ENCODE measurements at places on chromosomes 2 and 18.

- peak; percentile 96 for DNase-seq
These were observed 30.2 kb downstream of the PRKCE start for GRCh38 chr2:45681675-45682074.

GRCh38 chr2:216606551-216607276 lies 26.5 kb upstream of the IGFBP2 start:
- DNase-seq, result no peak

GRCh38 chr18:36379435-36379984 lies 82.0 kb downstream of the FHOD3 start:
- no peak for DNase-seq

GRCh38 chr2:210442878-210443277 lies 33.7 kb downstream of the LANCL1 start:
- DNase-seq, result no peak

GRCh38 chr2:63218800-63219526 lies 168.3 kb downstream of the OTX1 start:
- DNase-seq, result peak; percentile 1

DNA sequence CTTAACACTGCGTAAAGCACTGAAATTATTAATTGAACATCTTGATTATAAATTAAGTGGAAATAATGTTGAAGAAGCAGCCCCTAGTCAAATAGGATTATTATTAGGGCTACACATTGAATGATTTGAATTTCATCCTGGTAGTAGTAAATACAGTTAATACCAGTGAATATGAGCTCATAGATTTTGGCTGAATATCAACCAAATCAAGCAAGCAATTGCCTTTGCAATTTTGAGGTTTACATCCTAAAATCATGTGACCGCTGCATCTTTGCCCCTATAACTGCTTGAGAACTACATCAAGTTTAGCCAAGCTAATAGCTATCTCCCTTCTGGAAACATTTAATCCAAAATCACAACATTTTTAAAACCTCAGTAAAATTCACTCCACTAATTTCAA lies 801.2 kb upstream of the PIK3C3 start:
- DNase-seq, result no peak

GRCh38 chr2:118604371-118604770 lies 243.1 kb downstream of the EN1 start:
- no peak for DNase-seq

DNA sequence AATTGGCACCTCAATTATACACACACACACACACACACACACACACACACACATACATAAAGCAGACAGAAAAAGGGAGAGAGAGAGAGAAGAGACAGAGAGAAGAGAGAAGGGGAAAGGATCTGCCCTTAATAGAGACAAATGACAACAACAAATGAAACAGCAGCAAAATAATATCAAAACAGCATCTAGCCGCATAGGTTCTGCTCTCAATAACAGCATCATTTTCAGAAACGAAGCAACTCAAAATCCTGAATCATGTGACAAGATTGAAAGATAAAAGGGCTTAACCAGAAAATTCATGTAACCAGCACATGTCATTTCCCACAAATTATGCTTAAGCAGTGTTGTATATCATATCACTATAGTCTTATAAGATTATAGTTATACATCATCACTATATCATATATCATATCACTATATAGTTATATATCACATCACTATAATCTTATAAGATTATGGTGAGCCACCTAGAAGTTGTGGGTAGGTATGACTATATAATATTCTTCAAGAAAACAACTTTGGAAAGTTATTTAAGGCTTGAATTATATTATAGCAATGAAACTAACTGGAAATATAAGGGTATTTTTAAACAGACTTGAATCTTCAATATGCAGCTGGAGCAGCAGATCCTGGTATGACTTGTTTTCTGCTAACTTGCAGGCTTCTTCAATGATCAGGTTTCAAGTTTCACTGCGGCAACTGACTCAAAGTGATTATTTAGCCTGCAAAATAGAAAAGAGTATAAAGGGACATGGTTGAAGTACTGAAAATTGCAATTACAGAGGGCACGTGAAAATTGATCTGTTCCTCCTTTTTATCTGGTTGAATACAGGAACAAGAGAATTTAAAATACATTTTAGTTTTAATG lies 16.1 kb upstream of the VPS54 start:
- DNase-seq, result no peak

DNA sequence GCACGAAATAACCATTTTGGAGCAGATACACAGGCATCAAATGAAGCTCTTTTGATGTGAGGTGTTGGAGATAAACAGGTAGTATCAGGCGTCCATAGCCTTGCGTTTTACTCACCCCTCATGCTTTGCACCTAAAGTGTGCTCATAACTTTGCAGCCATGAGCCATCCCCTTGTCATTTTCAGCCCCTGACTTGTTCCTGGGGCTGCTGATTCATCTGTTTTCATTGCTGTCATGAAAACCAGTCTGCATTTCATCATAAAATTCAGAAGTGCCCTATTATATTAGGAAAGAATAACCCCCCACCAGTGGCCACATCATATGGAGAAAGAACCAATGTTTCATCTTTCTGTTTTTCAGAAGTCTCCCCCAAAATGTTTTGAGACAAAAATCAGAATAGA lies 329.7 kb upstream of the NRP2 start:
- DNase-seq, result peak; percentile 12

DNA sequence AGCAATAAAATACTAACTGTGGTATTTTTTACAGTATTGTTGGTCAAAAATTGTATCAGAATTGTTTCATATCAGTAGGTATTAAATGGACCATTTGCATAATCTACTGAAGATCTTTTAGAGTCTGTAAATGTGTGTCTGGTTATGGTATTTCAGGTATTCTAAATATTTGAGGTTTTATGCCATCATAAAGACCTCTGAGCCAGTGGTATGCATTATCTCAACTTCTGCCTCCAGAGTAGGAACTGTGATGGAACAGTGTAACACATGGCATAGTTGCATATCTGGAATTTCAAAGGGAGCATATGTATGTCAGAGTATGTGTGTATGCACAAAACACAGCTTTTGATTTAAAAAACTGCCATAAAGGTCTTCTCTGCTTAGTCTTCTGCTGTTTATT lies 15.4 kb downstream of the GREB1L start:
- no peak for DNase-seq

DNA sequence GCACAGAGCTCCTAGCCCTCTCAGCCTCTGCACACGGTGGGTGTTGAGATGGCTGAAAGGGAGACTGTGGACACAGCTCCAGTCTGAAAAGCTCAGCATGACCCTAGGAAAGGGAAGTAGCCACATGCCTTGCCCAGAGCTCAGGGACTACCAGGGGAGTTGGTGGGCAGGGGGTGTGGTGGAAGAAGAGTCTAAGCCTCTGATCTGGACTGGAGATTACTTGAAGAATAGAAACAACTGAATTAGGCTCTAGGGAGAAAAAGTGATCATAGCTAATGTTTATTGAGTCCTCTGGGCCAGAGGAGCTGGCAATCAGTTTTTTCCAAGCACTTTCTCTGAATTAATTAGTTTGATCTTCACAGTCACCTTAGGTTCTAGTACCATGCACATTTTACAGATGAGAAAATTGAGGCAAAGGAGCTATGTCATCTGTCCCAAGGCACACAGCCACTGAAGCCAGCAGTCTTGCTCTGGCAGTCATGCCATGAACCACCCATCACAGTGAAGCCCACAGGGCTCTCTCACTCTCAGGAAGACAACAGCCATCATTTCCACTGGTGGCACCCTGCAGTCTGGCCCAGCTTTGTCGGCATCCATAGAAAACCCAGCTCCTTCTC lies 10.3 kb downstream of the SDC1 start:
- DNase-seq, result no peak

DNA sequence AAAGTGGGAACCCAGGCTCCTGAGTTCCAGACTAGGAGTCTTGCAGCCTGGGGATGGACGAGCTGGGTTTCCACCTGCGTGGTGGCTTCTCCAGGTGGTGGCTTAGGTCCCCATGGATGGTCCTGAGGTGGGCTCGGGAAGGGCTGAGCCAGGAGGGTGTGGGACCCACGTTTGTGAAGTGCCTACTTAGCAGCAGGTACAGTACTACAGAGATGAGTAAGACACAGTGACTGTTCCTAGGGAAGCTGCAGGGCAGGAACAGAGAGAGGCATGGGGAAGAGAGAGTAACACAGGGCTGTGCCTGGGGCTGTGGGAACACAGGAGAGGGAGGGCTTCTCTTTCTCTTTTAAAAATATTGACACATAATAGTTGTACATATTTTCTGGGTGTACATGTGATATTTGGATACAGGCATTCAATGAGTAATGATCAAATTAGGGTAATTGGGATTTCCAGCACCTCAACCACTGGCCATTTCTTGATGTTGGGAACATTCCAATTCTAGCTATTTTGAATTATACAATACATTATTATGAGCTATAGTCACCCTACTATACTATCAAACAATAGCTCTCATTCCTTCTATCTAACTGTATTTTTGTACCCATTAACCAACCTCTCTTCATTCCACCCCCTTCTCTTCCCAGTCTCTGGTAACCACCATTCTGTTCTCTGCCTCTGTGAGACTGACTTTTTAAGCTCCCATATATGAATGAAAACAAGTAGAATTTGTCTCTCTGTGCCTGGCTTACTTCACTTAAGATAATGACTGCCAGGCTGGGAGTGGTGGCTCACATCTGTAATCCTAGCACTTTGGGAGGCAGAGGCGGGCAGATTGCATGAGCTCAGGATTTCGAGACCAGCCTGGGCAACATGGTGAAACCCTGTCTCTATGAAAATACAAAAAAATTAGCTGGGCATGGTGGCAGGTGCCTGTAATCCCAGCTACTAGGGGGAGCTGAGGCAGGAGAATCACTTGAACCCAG lies 15.0 kb downstream of the TOGARAM2 start:
- no peak for DNase-seq

DNA sequence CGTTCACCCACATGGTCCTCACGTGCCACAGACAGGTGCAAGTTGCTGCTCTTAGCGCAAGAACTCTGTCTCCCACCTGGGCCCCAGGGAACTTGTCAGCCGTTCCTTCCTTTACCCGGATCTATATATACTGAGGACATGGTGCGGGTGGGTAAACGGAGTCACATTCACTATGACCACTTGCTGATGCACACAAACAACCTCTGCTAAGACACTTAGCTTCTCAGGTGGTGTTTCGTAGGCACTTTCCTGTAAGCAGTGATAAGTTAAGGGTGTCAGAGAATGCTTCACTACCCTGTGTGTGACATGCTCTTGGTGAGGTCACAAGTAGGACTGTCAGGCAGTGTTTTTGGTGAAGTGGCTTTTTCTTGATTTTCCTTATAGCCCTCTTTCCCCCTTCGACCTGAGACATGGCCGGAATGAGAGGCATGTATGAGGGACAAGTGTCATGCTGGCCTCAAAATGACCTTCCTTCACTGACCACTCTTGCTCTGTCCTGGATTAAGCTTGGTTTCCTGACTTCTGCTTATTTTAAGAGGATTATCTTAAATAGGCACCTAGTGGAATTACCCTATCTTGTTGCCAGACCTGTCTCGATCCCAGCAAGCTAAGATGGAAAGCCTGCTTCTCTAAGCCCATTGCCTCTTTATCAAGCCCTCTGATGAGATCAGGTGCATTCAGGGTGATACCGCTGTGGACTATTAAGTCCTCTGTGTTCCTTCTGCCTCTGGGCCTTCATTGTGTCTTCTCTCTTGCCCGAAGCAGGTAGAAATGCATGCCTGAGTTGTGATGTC lies 97.1 kb upstream of the CELF4 start:
- DNase-seq, result no peak

GRCh38 chr18:55732227-55733106 lies 144.5 kb upstream of the TCF4 start:
- no peak for DNase-seq

- DNase-seq, result no peak
These were observed 12.5 kb upstream of the CHAC2 start for GRCh38 chr2:53755121-53755520.

GRCh38 chr2:239594772-239595608 lies 194.2 kb upstream of the HDAC4 start:
- DNase-seq, result no peak

- no peak for DNase-seq
These were observed 144.3 kb downstream of the C1D start for GRCh38 chr2:67918471-67918870.

Data from RKO (cell line).